ENCODE measurements at places on chromosomes 6 and 20.

DNA sequence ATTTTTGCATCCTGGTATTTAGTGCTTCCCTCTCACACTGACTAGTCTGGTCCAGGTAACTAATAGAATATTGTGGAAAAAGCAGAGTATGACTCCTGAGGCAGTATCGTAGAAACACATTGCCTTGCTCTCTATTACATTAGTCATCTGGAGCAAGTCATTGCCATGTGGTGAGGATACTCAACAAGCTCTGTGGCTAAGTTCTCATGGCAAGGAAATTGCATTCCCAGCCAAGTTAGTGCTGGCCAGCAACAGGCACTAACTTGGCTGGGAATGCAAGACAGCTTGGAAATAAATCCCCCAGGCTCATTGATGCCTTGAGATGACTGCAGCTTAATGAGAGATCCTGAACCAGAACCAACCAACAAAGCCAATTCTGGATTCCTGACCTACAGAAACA, 39.7 kb upstream of the HTR1B start:
- no peak for DNase-seq

DNA sequence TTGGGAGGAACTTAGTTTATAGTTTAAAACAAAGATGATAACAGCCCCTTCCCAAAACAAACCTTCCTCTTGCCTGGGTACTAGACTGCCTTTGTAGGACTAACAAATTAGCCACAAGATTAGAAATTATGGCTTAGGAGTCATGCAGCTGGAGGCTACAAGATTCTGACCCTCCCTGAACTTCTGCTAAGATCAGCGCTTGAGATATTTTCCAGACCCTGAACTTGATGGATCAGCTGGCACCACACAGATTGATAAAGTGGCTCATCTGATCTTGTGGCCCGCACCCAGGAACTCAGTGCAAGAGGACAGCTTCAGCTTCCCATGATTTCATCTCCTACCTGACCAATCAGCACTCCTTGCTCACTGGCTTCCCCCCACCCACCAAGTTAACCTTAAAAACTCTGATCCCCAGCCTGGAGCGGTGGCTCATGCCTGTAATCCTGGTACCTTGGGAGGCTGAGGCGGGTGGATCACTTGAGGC, 5.9 kb upstream of the SERINC3 start:
- no peak for DNase-seq

DNA sequence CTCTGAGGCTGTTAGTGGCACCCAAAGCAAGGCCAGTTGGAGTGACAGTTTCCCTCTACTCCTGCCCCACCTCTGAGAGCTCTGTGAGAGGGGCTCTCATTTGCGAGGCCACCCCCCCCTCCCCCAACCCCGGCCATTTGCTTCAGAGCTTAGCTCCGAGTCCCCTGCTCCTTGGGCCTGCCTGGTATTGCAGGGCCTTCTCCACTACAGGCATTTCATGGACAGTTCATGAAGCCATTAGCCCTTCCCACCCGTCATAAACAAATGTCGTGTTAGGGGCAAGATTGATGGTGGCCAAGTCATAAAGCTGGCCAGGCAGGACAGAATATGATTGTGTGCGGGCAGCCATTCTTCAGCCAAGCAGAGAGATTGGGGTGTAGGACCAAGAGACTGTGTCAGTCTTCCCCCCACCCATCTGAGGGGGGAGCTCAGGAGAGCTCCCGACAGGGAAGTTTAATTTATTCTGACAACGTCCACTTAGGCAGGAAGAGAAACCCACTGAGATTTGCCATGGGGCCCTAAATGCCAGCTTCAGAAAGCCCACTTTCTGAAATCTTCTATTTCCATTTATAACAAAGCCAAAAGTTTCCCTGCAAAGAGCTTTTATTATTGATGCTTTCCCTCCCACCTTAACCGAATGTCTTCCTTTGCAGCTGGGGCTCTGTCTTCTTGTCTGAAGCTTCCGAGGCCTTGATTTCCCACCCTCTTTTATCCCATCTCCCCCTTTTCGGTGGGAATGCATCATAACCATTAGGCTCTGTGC, 7.2 kb downstream of the FOXC1 start:
- DNase-seq, result no peak

DNA sequence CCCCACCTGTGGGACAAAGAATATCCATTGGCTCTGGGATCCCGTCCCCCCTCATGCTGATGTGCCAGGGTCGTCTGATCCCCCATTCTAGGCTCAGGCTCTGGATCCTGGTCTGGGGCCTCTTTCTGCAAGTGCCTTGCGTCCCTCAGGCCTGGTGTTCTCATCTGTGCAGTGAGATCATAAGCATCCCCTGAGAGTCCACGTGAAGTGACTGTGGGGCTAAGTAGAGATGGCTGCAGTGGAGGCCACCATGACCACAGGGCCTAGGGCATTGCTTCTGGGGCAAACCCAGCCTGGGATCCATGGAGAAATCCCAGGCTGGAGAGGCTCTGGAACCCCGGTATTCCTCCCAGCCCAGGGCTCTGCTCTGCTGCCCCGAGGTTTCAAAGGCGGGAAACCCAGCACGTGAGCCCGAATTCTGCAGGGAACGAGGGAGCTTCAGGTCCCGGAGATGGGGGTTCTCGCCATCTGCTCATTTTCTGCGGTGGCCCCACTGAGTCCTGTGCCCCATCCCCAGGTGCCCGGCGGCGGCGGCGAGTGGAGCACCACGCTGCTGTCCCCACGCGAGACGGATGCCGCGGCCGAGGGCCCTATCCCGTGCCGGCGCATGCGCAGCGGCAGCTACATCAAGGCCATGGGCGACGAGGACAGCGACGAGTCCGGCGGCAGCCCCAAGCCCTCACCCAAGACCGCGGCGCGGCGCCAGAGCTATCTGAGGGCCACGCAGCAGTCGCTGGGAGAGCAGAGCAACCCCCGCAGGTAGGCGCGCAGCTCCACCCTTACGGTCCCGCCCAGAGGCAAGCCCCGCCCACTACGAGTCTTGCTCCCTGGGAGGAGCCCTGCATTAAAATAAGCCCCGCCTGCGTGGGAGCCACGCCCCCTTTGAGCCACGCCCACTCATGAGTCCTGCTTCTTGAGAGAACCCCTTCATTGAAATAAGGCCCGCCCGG, 105.5 kb upstream of the MYL9 start:
- peak; percentile 87 for DNase-seq

DNA sequence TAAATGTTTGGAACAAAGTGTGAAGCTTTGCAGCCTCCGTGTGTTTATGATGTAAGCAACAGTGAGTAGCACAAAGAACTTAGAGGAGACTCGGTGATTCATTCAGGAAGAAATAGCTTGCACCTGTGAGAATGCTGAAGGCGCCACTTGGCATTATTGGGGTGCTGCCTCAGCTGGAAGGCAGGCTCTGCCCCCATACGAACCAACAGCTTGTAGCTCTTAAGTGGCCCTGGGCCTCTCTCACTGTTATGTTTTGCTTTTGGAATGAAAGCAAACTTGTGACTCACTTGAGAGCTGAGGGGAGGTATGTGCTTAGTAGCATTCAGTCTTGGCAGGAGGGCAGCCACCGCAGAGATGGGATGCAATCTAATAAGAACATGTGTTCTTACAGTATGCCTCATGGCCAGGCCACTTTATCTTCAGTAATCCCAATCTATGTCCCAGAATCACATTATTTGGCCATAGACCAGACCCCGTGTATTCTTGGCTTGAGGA, 310.7 kb downstream of the EYA4 start:
- DNase-seq, result no peak
